Daoy (cell line): ENCODE measurements at places on chromosomes 2 and 18.

DNA sequence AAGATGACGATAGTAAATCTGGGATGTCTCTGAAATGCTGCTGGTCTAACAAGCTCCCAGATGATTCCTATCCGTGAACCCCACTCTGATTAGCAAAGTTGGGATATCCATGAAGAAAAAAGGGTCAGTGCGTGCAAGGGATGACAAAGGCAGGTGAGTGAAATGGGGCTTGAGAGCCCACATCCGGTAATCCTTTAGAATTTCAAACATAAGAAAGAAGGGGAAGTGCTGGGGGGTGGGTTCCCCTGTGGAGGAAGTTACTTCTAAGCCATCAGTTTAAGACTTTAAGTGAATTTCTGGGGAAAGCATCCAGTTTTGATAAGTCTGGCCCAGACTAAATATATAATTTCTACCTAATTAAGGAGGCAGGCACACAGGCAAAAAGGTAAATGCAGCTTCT, 209.5 kb downstream of the DPP10 start:
- no peak for DNase-seq

DNA sequence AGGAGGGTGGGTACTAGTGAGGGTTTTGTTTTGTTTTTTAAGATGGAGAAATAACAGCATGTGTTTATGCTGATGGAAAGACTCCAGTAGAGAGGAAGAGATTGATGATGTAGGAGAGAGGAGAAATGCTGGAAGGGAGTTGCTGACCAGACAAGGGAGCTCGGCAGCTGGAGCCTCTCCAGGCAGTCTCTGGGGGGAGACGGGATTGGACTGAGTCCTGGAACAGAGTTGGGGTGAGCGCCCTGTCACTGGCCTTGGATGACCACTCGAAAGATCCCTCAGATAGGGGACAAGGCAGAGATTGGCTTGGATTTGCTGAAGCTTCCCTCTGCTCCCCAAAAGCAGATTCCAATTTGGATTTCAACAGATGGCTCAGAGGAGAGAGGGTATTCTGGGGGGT, 197.7 kb downstream of the NAPG start:
- no peak for DNase-seq

DNA sequence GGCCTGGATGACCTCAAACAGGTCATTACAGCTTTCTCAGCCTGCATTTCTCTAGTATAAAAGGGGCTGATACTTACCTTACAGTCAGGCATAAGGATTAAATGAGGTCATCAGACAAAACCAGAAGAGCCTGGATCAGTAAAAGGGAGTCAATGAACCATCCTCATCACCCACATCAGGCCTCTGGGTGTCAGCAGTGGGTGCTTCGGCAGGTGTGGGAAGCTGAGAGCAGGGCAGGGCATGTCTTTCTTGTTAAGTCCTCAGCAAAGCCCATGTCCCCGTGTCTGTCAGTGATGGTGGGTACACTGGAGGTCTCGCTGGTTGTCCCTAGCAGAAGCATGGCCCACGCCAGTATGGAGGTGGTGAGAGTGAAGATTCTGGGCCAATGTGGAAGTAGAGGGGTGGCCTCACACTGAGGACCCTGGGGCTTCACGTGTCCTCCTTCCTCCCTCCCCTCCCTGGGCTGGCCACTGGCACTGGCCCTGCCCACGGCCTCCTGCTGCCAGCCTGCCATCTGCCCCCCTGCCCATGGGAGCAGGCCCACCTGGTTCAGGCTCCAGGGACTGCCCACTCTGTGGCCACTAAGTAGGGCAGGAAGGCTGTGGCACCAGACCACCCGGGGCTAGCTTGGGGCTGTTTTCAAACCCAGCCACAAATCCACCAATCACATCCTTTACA, 4.4 kb downstream of the ADRA2B start:
- DNase-seq: no peak

DNA sequence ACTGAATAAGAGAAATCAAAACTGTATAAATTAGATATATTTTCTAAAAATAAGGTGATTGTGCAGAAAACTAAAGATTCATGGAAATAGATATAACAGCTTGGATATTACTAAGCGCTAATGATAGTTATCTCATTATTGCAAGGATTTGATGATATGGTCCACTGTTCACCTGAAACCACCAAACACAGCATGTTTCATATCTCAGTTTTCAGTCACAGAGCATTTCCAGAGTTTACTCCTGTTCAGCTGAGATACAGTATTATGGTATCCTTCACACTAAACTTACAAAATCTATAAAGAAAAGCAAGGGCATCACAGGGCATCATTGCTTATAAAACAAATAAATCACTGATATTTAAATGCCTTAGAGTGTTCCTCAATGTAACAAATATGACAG, 591.6 kb downstream of the ERBB4 start:
- no peak for DNase-seq

DNA sequence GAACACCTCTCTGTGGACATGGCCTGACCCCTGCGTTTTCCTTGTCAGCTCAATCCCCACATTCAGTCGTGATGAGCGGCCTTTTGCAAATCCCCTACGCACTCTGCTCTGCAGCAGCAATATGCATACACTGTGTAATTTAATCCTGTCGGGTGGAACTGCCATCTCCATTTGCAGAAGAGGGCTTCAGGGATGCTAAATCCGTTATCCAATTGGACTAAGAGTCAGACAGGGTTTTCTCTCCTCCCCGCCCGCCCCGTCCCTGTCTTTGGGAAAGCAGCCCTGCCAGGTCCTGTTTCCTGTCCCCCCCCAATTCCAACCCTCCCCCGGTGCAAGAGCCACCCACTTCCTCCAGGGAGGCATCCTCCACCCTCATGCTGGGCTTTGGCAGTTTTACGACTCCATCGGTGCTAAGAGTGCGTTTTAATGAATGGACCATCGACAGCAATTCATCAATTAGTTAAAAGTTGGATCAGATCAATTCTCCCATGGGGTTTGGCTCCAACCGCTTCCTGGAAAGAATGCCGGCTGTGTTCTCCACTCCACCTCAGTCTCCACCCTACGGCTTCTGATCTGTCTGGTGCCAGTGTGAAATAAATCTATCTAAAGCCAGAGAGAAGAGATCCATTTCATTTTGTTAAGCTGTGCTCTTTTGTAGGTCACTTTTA, 53.5 kb upstream of the ASAP2 start:
- no peak for DNase-seq
